ENCODE measurements at places on chromosomes 7 and 10. TPM values are rescaled to one million over a fixed set of nuclear protein-coding genes. Genes with fewer than 3 reads are reported as not detected.

The NXPH1 gene
- not detected for total RNA-seq

The TRIL gene
- total RNA-seq = 0.14 TPM

The ANLN gene
- 1.4 TPM for total RNA-seq

The ELAPOR2 gene
- total RNA-seq = 10.5 TPM

The DENND2A gene
- total RNA-seq = not detected

The TDRD1 gene
- not detected for total RNA-seq

The NCF1 gene
- 0.57 TPM for total RNA-seq

The NUTM2B gene
- total RNA-seq = 0.68 TPM

The FAM180A gene
- 0.14 TPM for total RNA-seq

The PON2 gene
- 98.2 TPM for total RNA-seq

The C10orf53 gene
- total RNA-seq = not detected

The CLCN1 gene
- total RNA-seq = not detected

The SH3PXD2A gene
- total RNA-seq = 19.1 TPM

The HOXA9 gene
- not detected for total RNA-seq

The CRTAC1 gene
- total RNA-seq = not detected

The MICU1 gene
- total RNA-seq = 22.2 TPM

All from nasal cavity respiratory epithelium epithelial cell of viscerocranial mucosa (primary cell).